Cerebellum (tissue), 4 donors: ENCODE measurements at places on chromosomes 13 and 19.
A peak's percentile ranks its signal among the peaks of the same experiment; 100 is the strongest.

DNA sequence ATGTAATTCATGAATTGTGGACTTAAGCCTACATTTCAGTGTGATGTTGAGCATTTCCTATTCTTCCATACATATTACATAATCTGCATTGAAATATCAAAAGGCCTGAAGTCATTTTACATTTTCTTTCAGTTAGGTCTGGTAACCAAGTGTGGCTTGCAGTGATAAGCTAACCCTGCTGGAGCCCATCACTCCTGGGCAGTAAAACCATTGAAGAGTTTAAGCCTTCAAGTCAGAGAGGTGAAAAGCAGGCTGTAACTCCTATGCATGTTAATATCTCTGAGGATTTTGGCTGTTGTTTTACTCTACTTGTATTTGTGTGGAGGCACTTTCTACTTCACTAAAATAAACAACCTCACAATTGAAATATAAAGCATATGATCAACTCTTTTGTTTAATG is 248.8 kb downstream of the SLITRK5 start:
- no peak for DNase-seq

DNA sequence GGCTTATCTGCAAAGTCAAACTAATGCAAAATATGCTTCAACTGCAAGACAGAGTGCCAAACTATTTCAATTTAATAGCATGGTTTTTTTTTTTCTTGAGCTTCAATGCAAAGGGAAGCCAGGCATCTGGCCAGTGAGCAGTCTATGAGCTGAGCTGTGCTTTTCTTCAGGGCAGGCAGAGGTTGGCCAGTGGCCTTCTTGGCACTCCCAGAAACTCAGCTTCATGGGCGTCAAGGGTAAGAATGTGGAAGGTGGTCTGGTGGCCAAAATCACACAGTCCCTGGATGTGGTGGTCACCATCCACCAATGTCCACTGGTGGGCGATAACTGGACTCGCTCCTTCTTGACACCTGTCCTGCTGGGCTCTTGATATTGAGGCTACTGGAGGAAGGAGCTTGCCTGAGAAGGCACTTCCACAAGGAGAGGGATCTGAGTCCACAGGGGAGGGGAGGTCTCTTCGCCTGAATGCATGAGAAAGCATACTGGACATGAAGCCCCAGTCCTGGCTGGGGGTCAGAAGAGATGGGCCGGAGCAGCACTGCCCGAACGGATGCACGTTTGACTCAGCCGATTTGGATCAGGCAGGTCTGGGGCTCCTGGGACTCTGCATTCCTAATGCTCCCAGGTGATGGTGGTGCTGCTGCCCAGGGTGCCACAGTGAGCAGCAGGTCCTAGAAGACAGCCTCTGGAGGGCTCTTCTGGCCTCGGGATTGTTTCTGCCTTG is 17.1 kb downstream of the COL4A2 start:
- no peak for DNase-seq

GRCh38 chr19:10412257-10412977 is 7.9 kb upstream of the PDE4A start:
- no peak for DNase-seq

DNA sequence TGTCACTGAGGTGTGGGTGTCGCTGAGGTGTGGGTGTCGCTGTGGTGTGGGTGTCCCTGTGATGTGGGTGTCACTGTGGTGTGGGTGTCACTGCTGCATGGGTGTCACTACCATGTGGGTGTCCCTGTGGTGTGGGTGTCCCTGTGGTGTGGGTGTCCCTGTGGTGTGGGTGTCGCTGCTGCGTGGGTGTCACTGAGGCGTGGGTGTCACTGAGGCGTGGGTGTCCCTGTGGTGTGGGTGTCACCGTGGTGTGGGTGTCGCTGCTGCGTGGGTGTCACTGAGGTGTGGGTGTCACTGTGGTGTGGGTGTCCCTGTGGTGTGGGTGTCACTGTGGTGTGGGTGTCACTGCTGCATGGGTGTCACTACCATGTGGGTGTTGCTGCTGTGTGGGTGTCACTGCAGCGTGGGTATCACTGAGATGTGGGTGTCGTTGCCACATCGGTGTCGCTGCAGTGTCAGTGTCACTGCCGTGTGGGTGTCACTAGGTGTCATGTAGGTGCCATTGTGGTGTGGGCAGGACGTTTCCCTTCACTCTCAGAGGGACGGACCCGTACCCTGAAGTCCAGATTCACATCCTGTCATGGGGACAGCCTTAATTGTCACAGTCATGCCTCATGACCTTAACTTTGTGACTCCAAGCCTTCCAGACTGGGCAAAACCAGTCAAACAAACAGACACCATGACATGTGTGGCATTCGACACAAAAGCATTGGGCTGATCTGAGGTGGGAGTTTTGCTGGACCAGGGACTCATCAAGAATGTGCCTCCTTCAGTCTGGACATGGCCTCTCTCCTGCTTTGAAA is 12.7 kb upstream of the GAS6 start:
- no peak for DNase-seq

DNA sequence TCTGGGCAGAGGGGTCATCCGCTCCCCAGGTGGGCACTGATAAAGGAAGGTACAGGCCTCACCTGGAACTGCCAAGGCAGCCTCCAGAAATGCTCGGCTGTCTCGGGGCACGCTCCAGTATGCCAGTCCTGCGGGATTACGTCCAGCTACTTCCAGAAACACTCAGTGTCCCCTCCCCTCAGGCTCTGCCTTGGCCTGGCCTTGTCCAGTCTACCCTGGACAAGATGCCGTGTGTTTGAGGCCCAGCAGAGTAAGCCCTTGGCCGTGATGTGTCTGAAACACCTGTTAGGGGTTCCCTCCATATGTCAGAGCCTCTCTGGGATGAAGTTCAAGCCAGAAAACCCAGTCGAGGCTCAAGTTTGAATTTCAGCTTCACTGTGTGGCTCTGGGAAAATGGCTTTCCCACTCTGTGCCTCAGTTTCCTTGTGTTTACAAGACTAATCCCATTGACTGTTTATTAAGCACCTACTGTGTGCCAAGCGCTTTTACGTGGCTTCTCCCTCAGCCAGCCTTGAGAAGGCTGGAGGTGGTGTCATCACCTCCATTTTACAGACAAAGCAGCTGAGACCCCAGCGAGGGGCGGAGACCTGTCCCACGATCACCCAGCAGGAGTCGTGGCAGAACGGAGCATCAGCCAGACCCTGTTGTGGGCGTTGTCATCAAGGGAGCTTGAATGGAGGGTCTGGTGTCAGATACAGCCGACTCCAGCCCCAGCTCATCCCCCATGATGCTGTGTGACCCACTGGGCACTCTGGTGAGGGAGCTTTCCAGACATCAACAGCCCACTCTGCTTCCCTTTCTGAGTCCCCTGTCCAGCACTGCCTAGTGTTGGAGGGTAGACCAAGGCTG is 2.0 kb upstream of the PIK3R2 start:
- DNase-seq: peak; percentile 70

DNA sequence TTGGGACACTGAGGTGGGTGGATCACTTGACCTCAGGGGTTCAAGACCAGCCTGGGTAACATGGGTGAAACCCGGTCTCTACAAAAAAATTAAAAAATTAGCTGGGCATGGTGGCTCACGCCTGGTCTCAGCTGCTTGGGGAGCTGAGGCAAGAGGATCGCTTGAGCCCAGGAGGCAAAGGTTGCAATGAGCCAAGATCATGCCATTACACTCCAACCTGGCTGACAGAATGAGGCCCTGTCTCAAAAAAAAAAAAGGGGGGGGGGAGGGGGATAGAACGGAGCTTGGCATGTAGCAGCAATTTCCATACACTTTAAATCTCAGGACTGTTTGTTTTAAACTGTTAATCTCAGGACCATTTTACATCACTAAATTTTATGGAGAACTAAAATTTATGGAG is 2.2 kb downstream of the ACP7 start:
- no peak for DNase-seq

- DNase-seq: no peak
Observed at GRCh38 chr19:45125975-45126493, 33.1 kb downstream of the PPP1R37 start.

GRCh38 chr19:13001502-13002165 is 6.4 kb downstream of the NFIX start:
- DNase-seq: peak; percentile 80

- peak; percentile 66 for DNase-seq
Observed at GRCh38 chr13:80083853-80084676, 256.9 kb downstream of the SPRY2 start.

- no peak for DNase-seq
Observed at GRCh38 chr19:5196832-5197231, 143.8 kb downstream of the PTPRS start.

GRCh38 chr13:45786293-45786920 is 65.1 kb downstream of the SIAH3 start:
- no peak for DNase-seq

GRCh38 chr19:40503320-40503695 is 36.5 kb downstream of the SPTBN4 start:
- no peak for DNase-seq

- DNase-seq: no peak
Observed at GRCh38 chr13:49545661-49546060, 39.7 kb downstream of the RCBTB1 start.

GRCh38 chr19:46402725-46403124 is 10.6 kb downstream of the CCDC8 start:
- no peak for DNase-seq

- no peak for DNase-seq
Observed at GRCh38 chr19:45177817-45178261, at the start of gene TRAPPC6A. Gene TRAPPC6A (minus strand): TSS chr19:45178237. CDS start chr19:45178218, 19 bp downstream.

DNA sequence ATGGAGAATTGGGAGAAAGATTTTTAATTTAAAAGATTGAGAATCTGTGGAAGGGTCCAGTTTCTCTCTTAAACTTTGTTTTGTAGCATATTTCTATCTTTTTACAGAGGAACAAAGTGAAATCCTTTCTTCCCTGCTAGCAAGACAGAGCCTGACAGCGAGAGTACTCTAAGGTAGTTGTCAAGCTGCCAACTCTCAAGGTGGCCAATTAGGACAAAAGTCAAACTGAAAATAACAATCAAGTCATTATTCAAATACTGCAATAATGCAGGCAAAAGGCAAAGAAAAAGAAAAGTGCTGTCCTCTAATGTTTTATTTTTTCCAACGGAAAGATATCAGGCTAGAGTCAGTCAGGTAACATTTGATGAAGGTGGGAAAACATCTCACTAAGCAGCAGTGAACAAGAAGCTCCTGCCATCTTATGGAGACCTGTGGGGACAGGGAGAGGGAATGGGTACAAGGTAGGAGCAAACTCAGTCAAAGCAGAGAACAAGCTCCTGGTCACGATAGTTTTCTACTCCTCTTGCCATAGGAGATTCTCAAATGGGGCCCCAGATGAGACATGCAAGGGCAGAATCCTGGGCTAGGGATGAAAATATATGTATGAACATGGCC is 801.9 kb upstream of the SLITRK1 start:
- no peak for DNase-seq

DNA sequence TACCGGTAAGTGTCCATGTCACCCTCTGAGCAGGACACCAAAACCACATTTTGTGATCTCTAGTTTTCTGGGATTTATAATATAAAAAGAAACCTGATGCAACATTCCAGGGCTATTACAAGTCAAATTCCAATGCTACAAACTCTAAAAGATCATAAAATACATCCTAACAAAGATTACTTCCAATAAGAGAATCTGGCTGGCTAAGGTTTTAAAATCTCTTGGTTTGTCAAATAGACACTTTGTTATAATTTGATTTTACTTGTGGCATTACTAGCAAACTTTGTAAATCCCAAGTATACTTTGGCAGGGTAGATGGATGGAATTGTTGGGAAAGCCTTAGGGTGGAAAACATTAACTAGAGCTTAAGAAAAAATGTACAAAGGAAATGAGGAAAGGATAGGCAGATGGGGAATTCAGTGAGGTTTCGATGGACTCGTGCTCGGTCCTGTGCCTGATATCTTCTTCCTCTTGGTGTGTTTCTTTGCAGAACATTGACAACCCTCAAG is 74.0 kb upstream of the POMP start:
- DNase-seq: no peak

- no peak for DNase-seq
Observed at GRCh38 chr19:44685877-44686276, 13.1 kb upstream of the CEACAM16 start.

GRCh38 chr13:26022538-26023292 is 29.1 kb downstream of the SHISA2 start:
- DNase-seq: peak; percentile 85

DNA sequence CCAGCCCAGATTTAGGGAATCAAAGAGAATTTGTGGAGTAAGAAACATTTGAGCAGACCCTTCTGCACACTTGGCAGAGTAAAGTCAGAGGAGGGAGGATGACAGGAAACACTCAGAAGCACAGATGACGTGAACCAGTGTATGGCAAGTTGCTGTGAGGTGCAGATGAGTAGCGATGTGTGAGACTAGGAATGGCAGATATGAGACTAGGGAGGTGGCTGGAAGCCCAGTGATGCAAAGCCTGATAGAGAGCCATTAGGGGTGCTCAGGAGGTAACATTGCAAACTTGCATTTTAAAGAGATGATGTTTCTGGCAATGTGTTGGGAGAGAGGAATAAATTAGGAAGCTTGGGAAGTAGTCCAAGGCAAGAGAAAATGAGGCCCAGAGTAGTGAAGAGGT is 44.0 kb downstream of the PCDH17 start:
- no peak for DNase-seq

DNA sequence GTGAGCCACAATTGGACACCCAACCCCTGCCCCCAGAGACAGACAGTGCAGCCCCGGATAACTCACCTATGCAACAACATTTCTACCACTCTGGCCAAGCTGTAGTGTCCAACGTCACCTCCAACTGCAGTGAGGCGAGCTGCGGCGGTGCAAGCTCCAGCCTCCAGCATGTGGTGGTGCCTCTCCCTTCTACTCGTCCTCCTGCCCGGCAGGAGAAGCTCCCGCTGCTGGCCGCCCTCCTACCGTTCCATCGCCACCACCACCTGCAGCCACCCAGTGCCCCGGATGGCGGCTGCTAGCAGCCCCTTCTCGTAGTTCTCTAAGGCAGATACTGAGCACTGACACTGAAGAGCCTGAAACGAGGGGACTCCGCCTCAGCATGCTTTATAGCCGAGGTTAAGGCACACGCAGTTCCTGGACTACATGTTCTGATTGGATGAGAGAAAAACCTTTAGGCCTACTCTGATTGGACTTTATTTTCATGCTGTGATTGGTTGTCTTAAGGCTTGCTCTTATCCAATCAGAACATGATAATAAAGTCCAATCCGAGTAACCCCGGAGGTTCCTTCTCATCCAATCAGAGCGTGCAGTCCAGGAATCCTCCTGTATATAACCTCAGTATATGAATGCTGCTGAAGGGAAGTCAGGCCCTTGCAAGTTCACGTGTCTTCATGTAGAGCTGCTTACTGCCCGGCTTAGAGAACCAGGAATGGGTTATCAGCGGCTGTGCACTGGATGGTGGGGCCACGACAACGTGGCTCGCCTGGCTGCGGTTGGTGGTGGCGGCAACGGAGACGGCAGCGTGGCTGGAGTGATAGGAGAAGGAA is 63.5 kb downstream of the TUBA3C start:
- no peak for DNase-seq

- DNase-seq: no peak
Observed at GRCh38 chr13:93811071-93811737, 584.6 kb downstream of the GPC6 start.

- no peak for DNase-seq
Observed at GRCh38 chr19:9107375-9107774, at the start of gene OR7G2. Gene OR7G2 (minus strand): TSS chr19:9107475. CDS start chr19:9103243, 4,232 bp downstream.

- DNase-seq: no peak
Observed at GRCh38 chr13:36915896-36916640, 4.0 kb downstream of the SMAD9 start.

- no peak for DNase-seq
Observed at GRCh38 chr13:99382428-99383133, 75.4 kb upstream of the GPR183 start.

- no peak for DNase-seq
Observed at GRCh38 chr13:60019119-60019993, 144.4 kb downstream of the DIAPH3 start.
